ENCODE measurements at places on chromosomes 3 and 15. TPM values are rescaled to one million over a fixed set of nuclear protein-coding genes. Genes with fewer than 3 reads are reported as not detected.

DNA sequence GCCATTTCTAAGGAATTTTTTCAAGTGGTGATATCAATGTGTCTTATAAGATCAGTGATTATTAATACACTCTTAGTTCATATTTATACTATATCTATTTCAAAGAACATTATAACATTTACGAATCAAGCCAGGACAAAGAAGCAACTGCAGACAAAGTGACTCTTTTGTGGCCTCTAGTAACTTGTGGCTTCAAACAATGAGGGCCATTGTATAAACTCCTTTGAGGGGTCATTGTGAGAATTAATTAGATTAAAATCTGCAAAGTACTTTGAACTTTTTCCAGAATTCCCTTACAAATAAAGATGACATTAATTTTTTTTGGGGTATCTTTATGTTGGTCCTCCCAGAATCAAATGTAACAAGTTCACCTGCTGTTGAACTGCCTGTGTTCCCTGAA lies 12.3 kb upstream of the SLC30A4 start:
- no peak overlapping the region for H3K27ac ChIP-seq
- H3K4me3 ChIP-seq, result no peak overlapping the region
- H3K4me1 ChIP-seq, result no peaks in the 10 kb centered on the region
- H3K36me3 ChIP-seq, result no peaks in the 10 kb centered on the region
- no peak for DNase-seq

DNA sequence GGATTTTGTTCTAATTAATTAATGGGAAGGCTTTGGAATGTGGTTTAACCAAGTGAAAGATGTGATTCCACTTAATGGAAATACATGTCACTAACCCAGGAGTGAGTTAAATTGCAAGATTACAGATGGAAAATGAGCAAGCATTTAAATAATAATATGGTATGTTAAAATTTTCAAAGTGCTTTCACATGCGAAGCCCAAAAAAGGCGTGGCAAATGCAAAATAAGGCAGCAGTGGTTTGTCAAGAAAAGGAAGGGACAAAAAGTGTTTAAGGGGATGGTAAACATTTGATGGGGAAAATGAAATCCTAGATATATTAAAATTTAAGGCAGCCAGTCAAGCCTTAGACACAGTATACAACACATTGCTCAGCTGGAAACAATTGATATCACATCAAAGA lies 2.9 kb downstream of the TICRR start:
- H3K36me3 ChIP-seq, result peaks cover 54% of the 10 kb centered on the region
- DNase-seq, result no peak
- peaks cover 18% of the 10 kb centered on the region for H3K4me1 ChIP-seq
- no peak overlapping the region for H3K27ac ChIP-seq

DNA sequence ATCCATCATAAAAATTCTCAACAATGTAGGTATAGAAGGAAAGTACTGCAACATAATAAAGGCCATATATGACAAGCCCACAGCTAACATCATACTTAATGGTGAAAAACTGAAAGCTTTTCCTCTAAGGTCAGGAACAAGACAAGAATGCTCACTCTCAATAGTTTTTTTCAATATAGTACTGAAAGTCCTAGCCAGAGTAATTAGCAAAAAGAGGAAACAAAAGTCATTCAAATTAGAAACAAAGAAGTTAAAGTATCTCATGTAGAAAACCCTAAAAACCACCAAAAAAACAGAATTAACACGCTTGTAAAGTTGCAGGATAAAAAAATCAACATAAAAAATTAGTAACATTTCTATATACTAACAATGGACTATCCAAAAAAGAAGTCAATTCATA lies 61.8 kb downstream of the MYH15 start:
- H3K27ac ChIP-seq, result no peak overlapping the region
- no peaks in the 10 kb centered on the region for H3K4me1 ChIP-seq
- no peak overlapping the region for H3K4me3 ChIP-seq
- H3K36me3 ChIP-seq, result peaks cover 2% of the 10 kb centered on the region
- H3K27me3 ChIP-seq, result peaks cover 5% of the 10 kb centered on the region

The GOLGA8R gene
- 1.6 TPM for total RNA-seq

The NEK11 gene
- total RNA-seq, result 1.1 TPM

- DNase-seq, result no peak
- H3K27me3 ChIP-seq, result no peaks in the 10 kb centered on the region
- H3K4me1 ChIP-seq, result peaks cover 68% of the 10 kb centered on the region
- no peak overlapping the region for H3K4me3 ChIP-seq
Measured at GRCh38 chr3:31232055-31233025, 300.4 kb upstream of the STT3B start.

The STRIT1 gene
- total RNA-seq, result not detected

Data from activated naive CD4-positive, alpha-beta T cell treated with anti-CD3 and anti-CD28 coated beads for 36 hours (primary cell).